Regular cardiac myocyte (primary cell): ENCODE measurements at places on chromosomes 12 and 14. TPM values are rescaled to one million over a fixed set of nuclear protein-coding genes. Genes with fewer than 3 reads are reported as not detected.

Gene RASSF9
- total RNA-seq, result 0.77 and 0.85 TPM in 2 replicates

Gene RD3L
- total RNA-seq, result not detected in 2 replicates

Gene DPPA3
- total RNA-seq, result not detected in 2 replicates

Gene HAL
- under 0.01 TPM in 1 of 2 replicates, not detected in the other for total RNA-seq

Gene ZNF385A
- 0.77 and 1.7 TPM in 2 replicates for total RNA-seq

Gene NGB
- total RNA-seq, result not detected in 2 replicates

Gene SRRM4
- total RNA-seq, result not detected in 2 replicates

Gene KRT85
- total RNA-seq, result not detected in 2 replicates

Gene MYH6
- not detected in 2 replicates for total RNA-seq

Gene CEP170B
- total RNA-seq, result 14.4 and 18.8 TPM in 2 replicates

Gene CSRP2
- total RNA-seq, result 11.7 and 29.9 TPM in 2 replicates

Gene DCTN2
- total RNA-seq, result 79.5 and 89.1 TPM in 2 replicates

Gene OTX2
- not detected in 2 replicates for total RNA-seq

Gene NUAK1
- 13.2 and 28.5 TPM in 2 replicates for total RNA-seq

Gene CLEC14A
- total RNA-seq, result 8.2 and 18.3 TPM in 2 replicates

Gene GPR84
- total RNA-seq, result not detected in 2 replicates
